Stimulated activated CD4-positive, alpha-beta T cell treated with anti-CD3 and anti-CD28 coated beads, Interleukin-1b, Interleukin-23, amount 100 ng/mL, for 24 hours (primary cell): ENCODE measurements at places on chromosomes 7 and 10.

DNA sequence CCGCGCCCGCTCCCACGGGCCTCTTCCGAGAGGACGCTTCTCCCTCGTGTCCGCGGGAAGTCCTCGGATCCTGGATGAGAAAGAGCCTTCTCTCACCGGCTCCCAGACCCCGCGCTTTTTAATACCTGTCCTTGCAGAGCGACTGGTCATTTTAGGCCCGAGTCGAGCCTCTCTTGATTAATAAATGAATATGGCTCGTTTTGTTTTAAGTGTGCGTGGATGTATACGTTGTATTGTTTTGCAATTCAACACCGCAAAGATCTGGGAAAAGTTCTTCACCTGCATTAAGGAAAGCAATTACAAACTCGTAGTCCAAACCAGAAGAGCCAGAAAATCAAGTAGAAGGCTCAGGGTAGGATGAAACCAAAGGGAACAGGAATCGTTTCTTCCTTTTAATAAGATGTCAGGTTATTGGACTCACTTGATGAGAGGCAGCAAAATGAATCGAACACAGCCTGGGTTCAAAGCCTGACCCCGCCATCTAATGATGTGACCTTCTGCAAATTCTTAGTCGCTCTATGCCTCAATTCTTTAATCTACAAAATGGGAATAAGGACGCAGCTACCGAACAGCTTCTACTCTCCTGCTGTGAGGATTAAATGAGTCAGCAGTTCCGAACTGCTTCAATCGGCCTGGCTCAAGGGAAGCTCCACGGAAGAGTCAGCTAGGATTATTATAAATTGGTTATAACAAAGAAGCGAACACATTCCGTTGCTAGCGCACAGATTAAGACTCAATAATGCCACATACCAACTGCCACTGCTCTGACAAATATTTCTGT is 277.8 kb upstream of the NEBL start:
- DNase-seq = no peak

GRCh38 chr10:3825244-3825643 is 40.2 kb upstream of the KLF6 start:
- DNase-seq = no peak

GRCh38 chr10:3563298-3563697 is 221.7 kb downstream of the KLF6 start:
- peak; percentile 25 for DNase-seq

GRCh38 chr7:117124591-117125220 is 171.4 kb downstream of the ST7 start:
- DNase-seq = peak; percentile 25

DNA sequence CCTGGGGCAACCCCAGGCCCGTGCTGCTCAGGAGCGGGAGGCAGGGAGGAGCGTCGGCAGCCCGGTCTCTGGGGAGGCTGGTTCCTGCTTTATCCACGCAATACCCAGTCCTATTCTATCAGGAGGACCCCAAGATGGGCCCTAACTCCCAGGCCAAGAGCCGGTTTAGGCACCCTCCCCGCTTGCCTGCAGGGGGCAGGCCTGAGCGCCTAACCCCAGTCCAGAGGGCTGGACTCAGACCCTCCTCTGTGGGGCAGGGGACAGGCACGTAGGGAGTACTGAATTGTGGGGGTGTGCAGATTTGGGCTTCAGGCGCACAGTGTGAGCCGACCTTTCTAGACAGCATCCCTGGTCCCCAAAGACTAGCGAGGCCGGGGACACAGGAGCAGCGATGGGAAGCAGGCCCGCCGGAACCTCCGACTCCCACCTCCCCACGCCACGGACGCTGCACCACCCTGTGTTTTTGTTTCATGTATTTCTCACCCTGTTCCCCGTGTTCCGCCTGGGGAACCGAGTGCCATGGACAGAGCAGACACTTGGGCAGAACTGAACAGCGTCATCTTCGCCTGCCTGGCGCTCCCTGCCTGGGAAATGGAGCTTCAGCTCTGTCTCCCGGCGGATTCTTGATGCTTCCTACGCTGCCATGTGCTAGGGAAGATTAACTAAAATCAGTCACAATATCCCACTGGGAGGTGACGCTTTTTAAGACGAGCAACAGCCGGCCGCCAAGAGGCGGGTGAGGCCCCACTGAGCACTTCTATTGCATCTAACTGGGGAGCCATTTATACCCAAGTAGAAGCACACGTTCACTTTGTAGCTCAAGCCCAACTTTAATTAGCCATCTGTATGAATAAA is 5.3 kb downstream of the NUDT1 start:
- no peak for DNase-seq

DNA sequence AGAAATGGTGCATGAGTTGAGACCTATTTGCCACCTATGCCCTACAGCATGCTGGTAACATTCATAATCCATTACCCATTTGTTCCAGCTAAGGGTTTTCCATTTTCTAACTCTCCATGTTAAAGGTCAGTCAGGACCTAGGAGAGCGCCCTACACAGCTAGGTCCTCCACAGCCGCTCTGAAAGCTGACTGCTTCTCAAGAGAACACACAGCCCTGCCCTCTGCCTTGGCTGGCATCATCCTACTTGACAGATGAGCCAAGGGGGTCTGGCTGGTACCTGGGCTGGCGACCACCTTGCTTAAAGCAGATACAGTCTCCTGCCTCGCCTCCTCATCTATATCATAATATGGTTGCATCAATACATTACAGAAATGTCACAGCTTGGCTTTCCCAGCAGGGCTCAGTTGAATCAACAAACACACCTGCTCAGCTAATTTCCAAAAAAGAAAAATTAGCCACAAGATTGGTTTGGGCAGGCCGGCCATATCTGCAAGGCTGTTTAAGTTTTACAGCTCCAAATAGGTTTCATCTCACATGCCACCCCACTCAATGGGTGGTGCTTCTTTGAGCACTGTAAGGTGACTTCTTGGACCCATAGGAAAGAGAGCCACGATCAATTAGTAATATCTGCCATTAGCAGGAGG is 17.3 kb downstream of the TLL2 start:
- DNase-seq = no peak

GRCh38 chr7:96949766-96950165 is 55.6 kb upstream of the DLX6 start:
- DNase-seq = no peak

DNA sequence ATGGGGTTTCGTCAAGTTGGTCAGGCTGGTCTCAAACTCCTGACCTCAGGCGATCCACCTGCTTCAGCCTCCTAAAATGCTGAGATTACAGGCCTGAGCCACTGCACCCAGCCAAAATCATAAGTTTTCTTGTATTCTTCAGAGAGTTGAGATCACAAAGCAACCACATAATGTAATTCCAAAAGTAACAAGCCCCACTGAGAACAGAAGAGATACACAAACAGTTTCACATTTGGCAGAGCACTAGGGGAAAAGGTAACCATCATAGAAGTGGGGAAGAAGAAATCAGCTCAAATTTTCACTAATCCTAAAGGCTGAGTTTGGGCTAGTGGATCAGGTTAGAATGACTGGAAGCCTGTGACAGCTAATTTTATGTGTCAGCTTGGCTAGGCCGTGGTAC is 5.4 kb upstream of the CEP41 start:
- DNase-seq = no peak

DNA sequence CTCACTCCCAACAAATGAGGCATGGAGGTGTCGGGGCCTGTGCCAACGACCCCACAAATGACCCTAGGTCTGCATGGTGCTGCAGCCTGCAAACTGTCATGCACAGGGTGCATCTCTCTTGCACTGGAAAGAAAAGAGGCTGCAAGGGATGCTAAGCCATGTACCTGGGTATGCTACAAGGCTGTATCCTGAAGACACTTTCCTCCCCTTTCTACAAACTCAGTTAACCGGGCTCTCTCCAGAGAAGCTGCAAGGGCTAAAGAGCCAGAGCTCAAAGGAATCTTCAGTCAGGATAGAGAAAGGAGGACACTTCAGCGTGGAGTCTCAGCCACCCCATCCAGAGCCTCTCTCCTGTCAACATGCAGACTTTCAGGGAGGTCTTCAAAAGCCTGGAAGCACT is 449.0 kb downstream of the GRID1 start:
- DNase-seq = no peak

GRCh38 chr7:11327633-11328032 is 354.0 kb downstream of the PHF14 start:
- DNase-seq = no peak

DNA sequence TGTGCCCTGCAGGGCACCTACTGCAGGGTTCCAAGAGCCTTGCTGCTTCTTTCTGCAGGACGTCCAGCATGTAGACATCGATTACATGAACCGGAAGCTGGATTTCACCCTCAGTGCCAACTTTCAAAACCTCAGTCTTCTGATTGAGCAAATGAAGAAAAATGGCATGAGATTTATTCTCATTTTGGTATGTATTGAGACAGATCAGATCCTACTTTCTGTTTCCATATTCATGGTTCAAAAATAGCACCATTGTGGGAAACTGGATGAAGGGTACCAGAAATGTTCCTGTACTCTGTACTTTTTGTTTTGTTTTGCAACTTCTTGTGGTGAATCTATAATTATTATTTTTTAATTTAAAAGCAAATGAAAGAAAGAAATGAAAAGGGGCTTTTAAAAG is 64.1 kb downstream of the MGAM2 start:
- DNase-seq = no peak

GRCh38 chr7:128221929-128222403 is 19.1 kb upstream of the LEP start:
- DNase-seq = no peak

DNA sequence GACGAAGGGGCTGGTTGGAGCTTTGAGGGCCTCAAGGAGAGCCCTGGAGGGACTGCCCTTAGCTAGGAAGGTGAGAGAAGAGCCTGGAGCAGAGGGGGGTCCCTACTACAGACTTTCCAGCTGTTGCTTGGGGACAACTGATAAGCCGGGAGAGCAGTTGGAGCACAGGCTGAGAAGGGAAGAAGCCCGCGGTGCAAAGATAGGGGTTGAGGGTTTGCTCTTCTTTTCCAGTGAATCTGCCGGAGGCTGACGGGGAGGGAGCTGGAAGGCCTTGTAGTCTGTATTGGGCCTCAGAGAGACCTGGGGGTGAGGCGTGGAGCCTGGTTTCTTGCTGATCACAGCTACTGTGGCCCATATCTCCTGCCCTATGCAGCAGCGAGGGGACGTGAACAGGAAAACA is 23.7 kb downstream of the CYP26A1 start:
- no peak for DNase-seq

DNA sequence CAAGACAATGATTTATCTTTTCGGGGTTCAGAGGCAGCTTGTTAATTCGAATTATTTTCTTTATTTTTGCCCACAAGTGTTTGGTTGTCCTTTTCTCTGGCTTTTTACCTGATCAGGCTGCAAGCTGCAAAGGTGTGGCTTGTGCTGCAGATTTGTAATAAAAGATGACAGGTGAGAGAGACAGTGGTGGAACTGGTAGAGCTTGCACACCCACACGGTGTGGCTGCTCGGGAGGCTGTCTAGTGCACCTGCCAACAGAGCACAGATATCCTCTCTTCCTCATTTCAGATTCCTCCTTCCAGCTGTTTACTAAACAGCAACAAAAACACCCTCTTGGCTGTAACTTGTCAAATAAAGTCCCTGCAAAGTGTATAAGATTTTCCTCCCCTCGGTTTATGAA is 9.2 kb downstream of the GJD4 start:
- no peak for DNase-seq

DNA sequence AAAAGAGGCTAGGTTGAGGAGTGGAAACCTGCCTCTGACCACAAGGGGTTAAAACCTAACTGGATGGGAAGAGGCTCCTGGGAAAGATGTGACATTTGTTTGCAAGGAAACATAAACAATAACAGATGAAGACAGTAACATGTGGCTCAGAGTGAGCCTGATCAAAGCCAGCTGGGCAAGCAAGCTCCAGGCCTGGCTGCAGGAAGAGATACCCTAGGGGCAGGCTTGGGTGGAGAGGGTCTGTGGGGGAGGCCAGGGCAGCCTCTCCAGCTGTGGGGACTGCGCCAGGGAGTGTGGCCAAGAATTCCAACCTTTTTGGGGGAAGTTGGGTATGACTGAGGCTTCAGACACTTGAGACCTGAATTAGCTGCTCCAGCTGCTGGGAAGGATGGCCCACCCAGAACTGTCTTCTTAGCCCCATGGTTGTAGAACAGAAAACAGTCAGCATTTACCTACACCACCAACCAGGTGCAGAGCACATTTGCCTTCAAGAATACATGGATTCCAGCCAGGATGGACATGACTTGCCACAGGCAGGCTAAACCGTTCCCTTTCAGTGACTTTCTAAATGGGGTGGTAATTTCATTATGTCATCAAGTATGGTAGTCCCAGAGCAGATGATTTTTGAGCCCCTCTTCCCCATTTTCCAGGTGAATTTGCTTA is 10.4 kb upstream of the FAM170B start:
- DNase-seq = no peak

DNA sequence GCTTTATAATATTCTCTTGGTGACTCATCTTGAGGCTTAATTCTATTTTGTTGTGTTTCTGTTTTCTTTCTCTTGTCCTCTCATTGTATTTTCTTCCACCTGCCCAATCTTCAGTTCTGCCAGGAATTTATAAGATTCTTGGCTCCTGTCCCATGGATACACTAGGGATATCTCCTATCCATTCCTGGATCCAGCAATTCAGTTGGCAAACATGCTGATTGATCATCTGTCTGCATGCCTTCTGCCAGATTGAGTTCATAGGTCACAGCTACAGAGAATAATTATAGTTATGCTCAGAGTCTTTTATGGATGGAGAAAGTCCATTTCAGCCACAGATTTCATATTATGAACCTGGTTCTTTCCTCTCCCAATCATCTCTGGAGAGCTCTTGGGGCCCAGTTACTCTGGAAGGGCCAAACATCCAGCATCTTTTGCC is 140.4 kb upstream of the MAGI2 start:
- DNase-seq = no peak

DNA sequence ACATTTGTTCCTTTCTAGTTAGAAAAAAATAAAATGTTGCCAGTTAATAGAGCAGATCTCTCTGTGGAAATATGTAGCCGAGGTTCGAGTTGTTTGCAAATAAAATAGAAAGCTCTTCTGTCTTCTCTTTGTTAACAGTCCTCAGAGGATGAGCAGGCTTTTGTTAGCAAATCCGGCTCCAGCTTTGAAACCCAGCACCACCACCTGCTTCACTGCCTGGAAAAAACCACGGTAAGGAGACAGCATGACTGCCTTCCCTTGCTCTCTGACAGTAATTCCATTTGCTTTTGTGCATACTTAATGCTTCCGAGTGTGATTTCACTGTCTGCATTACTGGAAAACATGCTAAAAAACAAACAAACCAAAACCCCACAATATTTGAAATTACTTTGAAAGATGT is 115.6 kb downstream of the TSPAN12 start:
- no peak for DNase-seq

- DNase-seq = no peak
These were observed 95.0 kb upstream of the DDC start for GRCh38 chr7:50660040-50660829.

GRCh38 chr10:29917311-29917710 is 142.1 kb downstream of the JCAD start:
- no peak for DNase-seq

DNA sequence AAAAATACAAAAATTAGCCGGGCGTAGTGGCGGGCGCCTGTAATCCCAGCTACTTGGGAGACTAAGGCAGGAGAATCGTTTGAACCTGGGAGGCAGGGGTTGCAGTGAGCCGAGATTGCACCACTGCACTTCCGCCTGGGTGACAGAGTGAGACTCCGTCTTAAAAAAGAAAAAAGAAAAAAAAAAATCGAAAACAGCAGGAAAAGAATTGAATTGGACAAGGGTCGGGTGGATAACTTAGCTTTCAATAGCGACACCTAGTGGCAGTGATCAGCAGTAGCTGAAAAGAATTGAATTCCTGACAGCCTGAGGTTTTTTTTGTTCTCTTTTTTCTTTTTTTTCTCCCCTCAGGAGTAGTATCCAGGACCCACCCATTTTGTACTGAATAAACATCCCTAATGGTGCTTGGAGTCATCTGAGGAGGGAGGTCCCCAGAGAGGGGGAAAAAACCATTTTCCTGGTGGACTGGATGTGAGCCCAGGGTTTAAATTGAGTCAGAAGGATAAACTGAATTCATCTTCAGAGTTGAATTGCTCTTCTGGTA is 55.1 kb downstream of the CYCS start:
- peak; percentile 34 for DNase-seq
